ENCODE measurements at places on chromosomes 6 and 20.

- peak; percentile 52 for DNase-seq
Measured at GRCh38 chr6:27809939-27810767, 102.0 kb downstream of the OR2B2 start.

- no peak for DNase-seq
Measured at GRCh38 chr6:143405373-143406154, 44.9 kb downstream of the ADAT2 start.

DNA sequence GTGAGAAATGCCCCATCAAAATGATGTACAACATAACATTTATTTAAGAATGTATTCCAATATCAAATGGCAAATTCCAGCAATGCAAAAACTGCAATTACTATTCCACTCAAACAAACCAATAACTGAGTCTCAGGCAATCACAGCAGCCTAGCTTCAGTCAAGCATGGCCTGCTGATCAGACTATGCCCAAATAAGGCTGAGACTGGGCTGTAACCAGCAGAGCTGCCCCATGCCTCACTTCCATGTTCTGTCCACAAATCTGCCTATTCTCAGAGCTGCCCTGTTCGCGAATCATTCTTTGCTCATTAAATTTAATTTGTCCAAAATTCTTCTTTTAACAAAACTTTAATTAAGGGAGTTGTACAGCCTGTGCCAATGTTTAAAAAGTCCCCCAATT, 155.4 kb downstream of the FNDC1 start:
- no peak for DNase-seq

DNA sequence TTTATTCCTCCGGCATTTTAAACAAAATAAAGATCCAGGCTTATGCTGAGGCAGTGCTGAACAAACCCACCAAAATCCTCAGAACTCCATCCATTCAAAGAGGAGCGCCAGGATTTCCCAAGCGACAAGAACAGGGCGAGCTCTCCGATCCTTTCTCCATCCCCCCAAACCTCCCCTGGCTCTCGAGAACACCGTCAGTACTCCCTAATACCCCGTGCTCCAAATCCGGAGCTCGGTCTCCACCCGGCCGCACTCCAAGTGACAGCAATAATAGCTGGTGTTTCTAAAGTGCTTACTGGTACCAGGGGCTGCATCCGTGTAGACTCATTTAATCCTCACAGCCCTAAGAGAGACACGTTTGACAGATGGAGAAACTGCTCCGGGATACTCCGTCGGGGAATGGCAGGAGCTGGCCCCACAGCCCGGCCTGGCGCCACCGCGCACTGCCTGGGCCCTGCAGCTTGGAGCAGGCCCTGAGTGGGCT, 277.1 kb upstream of the QKI start:
- no peak for DNase-seq

- no peak for DNase-seq
Measured at GRCh38 chr20:44018259-44018941, 103.7 kb downstream of the TOX2 start.

DNA sequence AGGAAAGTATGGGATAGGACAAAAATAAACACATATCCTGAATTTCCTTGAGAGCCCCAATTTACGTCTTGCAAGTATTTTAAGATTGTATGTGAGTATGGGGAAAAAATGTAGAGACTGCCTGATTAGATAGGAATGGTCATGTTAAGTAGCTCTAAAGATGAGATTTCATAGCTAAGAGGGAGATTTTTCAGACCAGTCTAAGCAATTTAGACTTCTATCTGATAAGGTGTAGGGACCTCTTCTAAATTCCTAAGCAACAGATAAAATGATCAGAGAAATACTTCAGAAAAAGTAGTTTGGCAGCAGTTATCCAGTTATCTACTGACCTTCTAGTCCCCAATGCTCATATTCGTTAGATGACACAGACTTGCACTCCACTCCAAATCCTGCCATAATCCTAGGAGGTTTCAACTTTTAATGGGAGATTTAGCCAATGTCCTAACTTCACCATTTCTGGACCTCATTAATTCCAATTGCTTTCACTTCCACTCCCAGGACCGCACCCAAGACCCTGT, 90.0 kb downstream of the FILIP1 start:
- DNase-seq, result no peak

DNA sequence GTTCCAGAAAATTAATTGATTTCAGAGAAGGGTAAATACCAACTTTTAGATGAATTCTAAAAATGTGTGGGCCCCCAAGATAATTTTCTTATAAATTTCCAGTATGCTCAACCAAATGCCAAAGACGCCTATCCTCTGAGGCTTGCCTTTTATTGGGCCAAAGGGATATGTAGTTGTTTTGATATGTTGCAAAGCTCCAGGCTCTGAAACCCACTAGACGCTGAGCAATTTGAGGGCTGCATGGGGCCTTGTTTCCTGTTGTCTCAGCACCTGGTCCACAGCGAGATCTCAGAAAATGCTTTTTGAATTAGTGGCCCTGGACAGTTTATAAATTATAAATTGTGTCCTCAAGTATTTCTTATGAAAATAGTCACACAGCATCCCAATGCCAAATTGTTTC, 397.2 kb downstream of the SAMD5 start:
- DNase-seq, result no peak

GRCh38 chr6:27237089-27237803, 10.3 kb upstream of the PRSS16 start:
- DNase-seq, result no peak

GRCh38 chr20:37989601-37990295, 43.5 kb downstream of the TTI1 start:
- DNase-seq, result no peak

GRCh38 chr6:111701146-111701545, 95.5 kb upstream of the TRAF3IP2 start:
- no peak for DNase-seq

DNA sequence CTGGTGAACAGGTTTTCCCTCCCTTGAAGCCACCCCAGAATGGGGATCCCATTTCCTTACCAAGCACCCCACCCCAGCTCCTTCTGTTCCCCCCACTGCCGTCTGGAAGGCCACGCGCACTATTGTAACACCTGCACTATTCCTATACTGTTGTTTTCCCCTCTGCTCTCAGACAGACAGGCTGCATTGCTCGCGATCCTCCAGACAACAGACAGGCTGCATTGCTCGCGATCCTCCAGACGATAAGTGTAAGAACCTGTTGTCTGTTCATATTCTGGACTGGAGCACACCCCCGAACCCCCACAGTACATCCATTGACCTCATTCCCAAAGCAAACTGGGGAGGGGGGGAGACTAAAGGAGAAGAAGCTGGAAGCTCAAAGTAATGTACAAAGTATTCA, 72.7 kb downstream of the LY86 start:
- no peak for DNase-seq

DNA sequence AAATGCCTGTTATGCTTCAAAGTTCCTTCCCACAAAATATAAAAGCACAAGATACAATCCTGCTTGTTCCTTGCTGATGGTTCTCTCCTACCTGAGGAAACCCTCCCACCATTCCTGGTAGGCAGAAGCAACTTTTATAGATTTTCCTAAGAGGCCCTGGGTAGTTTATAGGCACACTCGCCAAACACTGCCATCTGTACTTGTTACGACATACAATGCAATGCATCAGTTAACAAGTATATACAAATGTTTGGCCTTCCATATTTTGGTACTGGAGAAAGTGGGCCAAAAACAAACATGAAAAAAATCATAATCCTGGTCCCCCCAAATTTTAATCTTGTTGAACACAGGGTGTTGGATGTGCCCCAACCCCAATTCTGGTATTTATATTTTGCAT, 16.6 kb downstream of the MCM9 start:
- no peak for DNase-seq

DNA sequence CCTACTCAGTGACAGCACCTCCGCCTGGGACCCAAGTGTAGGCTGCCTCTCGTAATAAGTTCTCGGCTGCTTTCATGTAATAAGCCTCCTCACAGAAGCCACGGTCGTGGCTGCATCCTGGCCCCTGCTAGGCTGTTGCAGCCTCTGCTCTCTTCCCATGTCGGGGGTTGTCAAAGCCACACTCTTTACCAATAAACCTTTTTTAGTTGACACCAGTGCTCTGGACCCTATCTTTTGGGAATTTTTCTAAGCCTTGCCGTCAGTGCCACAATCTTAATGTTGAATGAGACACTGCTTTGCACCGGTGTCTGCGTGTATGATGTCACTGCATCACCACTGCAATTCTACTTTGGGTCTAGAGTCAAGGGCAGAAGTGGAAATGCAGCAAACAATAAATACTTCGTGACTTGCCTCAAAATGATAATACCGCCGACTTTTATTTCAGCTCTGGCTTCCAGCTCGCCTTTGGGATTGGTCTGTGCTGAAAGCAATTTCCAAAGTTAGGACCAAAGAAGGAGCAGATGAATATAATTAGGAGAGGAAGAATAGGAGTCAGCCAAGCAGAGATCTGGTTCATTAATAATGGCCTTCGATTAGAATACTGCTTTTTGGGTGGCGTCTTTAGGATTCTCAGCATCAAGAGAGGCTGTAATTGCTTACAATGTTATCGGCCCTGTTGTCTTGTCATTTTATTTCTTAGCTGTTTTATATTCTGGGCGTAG, 57.6 kb upstream of the CCN6 start:
- no peak for DNase-seq

DNA sequence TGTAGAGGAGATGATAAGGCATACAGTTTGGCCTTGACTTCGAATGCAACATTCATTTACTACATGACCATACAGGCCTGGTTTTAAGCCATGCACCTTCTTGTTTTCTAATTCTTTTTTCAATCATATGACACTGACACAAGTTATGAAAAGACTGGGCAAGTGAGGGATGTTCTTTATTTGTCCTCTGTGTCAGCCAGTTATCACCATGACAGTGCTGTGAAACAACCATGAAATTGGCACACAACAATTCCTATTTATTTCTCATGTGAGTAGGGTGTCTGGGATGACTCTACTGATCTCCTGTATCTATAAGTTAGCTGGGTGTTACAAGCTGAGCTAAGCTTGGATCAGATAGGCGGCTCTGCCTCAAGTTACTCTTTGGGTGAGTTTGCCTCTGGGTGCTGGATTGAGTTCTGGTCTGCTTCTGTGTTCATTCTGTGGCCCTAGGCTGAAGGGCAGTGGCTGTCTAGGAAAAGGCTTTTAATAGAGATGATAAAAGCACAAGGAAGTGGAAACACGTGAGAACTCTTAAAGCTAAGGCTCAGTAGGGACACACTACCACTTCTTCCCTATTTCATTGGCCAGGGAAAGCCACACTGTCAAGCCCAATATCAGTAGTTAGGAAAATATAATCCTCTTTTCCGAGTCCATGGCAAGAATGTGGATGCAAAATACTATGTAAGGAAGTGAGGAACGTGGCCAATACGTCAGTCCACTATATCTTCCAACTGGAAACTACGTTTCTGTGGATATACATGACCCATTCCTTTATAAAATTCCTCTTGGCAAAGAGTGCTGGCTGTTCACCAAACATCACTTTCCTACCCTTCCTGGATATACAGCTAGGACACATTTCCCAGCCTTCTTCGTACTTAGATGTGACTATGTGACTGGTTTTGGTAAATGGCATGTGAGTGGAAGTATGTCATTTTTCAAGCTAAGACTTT, 126.2 kb upstream of the RNF24 start:
- DNase-seq, result no peak

DNA sequence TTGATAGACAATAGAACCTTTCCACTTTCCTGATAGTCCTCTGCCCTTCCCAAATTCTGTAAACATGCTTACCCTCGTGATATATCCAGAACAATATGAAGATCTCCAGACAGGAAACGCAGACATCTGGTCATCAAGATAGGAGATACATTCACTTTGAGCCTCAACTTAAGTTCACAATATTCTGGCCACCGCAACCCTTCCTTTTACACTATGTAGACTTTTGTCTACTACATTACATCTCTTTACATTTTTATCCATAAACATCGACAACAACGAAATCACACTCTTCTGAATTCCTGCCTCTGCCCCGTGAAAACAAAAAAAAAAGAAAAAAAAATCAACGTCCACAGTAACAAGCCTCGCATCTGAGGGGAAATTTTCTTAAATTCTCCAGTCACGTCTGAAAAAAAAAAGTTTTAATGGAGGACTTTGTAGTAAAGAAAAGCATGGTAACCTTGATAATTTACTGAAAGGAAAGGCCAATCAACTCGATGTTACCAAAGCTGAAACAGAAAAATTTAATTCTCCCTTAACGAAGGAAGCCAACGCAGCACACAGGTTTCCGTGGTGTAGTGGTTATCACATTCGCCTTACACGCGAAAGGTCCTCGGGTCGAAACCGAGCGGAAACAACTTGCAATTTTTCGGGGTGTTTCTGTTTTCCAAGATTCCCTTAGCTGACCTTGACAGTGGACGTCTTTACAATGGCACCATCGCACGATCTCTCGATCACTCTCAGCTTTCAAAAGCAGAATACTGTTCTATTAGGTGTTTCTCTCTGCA, 21.8 kb downstream of the POM121L2 start:
- no peak for DNase-seq

DNA sequence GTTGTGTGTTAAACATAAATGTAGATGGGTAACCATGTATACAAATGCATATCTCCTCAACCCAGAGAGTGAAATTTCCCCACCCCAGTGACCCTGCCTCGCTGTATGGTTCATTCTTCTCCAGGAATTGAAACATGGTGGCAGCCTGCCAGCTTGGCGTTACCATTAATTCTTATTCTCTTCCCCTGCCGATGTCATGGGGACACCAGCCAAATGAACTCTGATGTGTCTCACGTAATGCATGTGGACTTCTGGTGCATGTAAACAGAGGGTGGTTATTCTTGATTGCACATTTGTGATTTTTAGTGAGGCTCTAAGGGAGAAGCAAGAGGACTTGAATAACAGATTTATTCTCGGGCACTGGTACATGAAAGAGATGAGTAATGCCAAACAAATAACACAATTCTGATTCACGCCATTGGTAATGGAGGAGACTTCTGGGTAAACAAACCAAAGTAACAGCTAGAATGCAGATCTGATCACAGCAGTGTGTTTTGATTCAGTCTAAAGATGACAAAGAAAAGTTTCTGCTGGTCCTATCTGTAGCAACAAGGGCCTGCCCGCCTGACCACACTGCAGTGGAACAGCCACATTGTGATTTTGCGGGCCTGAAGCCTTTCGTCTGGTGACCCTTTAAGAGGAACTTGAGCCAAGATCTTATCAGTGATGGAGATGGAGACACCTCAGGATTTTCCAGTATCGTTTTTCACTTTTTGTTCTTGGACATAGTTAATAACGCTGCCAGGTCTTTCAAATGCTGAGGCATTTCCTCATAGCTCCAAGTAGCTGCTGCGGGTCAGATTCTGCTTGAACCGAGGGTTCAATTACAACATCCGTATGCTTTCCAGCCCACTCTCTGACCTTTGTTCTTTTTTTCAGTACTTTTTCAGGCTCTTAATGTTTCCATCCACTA, 171.8 kb upstream of the AKAP12 start:
- no peak for DNase-seq

- no peak for DNase-seq
Measured at GRCh38 chr6:11760015-11760473, 18.6 kb downstream of the ADTRP start.

DNA sequence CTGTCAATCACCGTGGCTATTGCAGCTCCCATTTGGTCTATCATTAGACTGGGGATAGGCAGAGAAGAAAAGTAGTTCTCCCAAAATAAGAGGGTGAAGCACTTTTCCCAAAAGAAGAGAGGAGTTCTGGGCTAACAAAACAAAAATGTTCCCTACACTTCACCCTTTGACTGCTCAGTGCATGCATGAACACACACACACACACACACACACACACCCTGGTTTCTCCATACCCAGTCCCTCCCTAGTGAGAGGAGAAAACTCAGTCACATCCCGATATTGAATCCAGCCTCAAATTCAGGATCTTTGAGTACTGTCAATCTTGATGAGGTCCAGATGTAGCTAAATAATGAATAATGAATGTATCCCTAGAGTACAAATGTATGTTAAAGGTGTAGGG, 4.6 kb upstream of the TBPL1 start:
- DNase-seq, result no peak

Data from stimulated activated CD4-positive, alpha-beta T cell treated with anti-CD3 and anti-CD28 coated beads, TNF-alpha, amount 100 ng/mL, for 4 hours (primary cell).